ENCODE measurements at places on chromosomes 16 and 17. TPM values are rescaled to one million over a fixed set of nuclear protein-coding genes. Genes with fewer than 3 reads are reported as not detected.

TSNAXIP1 gene
- 0.65 TPM for total RNA-seq

GRCh38 chr17:42322382-42323267, 34.3 kb downstream of the STAT5A start:
- no peaks in the 10 kb centered on the region for H3K27me3 ChIP-seq
- H3K36me3 ChIP-seq = peaks cover 26% of the 10 kb centered on the region
- H3K4me3 ChIP-seq = no peak overlapping the region

GRCh38 chr17:2319051-2319450, 15.3 kb downstream of the SRR start:
- H3K27ac ChIP-seq = no peak overlapping the region
- no peaks in the 10 kb centered on the region for H3K4me1 ChIP-seq
- H3K36me3 ChIP-seq = peaks cover 18% of the 10 kb centered on the region
- DNase-seq = no peak
- H3K27me3 ChIP-seq = no peaks in the 10 kb centered on the region

DNA sequence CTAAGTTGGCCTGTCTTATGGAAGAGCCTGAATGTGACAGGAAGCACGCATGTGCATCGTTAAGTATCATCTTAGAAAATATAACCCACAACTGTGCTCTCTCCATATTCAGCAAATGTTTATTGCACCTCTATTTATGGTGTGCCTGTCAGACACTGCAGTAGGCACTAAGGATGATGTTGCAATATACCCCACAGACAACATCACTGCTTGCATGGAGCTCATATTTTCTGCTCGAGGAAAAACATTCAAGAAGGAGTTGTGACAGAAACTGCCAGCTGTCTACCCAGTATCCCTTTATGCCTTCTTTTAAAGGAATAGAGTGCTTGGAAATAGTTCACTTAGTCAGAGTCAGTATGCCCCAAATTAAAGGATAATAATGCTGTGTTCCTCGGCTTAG, 132.3 kb upstream of the RBFOX1 start:
- no peaks in the 10 kb centered on the region for H3K4me1 ChIP-seq
- H3K36me3 ChIP-seq = no peaks in the 10 kb centered on the region
- H3K27me3 ChIP-seq = no peaks in the 10 kb centered on the region
- no peak overlapping the region for H3K27ac ChIP-seq

GRCh38 chr17:73841431-73842060, 197.3 kb upstream of the SDK2 start:
- no peaks in the 10 kb centered on the region for H3K27me3 ChIP-seq
- H3K36me3 ChIP-seq = no peaks in the 10 kb centered on the region

GRCh38 chr17:4881761-4882555, 17.4 kb upstream of the C17orf107 start:
- no peak overlapping the region for H3K4me3 ChIP-seq
- no peak overlapping the region for H3K27ac ChIP-seq
- H3K36me3 ChIP-seq = no peaks in the 10 kb centered on the region
- H3K27me3 ChIP-seq = no peaks in the 10 kb centered on the region
- DNase-seq = peak; percentile 64
- H3K4me1 ChIP-seq = no peaks in the 10 kb centered on the region
